Common myeloid progenitor, CD34-positive (primary cell): ENCODE measurements at places on chromosomes 16 and 17.
A peak's percentile ranks its signal among the peaks of the same experiment; 100 is the strongest.

GRCh38 chr16:2835638-2836493 is 5.8 kb downstream of the ZG16B start:
- no peaks in the 10 kb centered on the region for H3K27me3 ChIP-seq
- no peak overlapping the region for H3K27ac ChIP-seq
- H3K4me1 ChIP-seq = peaks cover 9% of the 10 kb centered on the region
- no peak overlapping the region for H3K4me3 ChIP-seq

DNA sequence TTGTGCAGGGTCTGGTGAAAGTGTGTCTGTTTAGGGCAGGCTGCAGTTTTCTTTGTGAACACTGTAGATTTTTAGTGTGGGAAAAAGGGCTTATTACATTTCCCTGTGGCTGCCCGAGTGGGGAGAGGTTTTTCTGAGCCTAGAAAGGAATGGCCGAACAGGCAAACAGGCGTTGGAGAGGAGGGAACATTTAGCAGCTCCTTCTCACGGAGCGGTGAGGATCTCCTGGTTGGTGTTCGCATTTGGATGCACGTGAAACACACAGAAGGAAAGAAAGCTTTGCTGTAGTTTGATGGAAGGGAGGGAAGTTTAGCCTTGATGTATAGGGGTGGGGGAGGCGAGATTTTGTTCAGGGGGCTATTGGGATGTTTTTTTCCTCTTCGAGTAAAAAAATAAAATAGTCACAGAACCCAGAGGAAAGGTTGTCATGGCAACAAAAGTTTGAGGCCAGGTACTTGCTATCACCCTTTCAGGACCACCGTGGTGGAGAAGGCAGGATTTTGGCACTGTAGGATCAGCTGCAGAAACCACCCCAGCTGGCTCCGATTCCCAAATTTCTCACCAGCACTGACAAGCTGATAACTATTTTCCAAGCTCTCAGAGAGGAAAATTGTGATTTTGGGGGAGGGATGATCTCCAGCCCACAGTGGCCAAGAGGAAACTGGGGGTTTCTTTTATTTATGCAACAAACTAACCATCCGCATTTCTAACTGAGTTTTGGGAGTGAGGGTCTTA is 3.5 kb downstream of the GSG1L start:
- peaks cover 6% of the 10 kb centered on the region for H3K4me1 ChIP-seq
- no peaks in the 10 kb centered on the region for H3K36me3 ChIP-seq
- no peak overlapping the region for H3K27ac ChIP-seq
- no peak overlapping the region for H3K4me3 ChIP-seq
- DNase-seq = no peak
- H3K27me3 ChIP-seq = peaks cover 73% of the 10 kb centered on the region

GRCh38 chr16:28883221-28883996 is 5.1 kb downstream of the ATP2A1 start:
- no peak overlapping the region for H3K4me3 ChIP-seq
- no peak overlapping the region for H3K27ac ChIP-seq
- no peaks in the 10 kb centered on the region for H3K27me3 ChIP-seq

GRCh38 chr16:80372341-80372740 is 168.5 kb upstream of the DYNLRB2 start:
- H3K27ac ChIP-seq = no peak overlapping the region
- no peaks in the 10 kb centered on the region for H3K4me1 ChIP-seq
- no peaks in the 10 kb centered on the region for H3K36me3 ChIP-seq
- H3K4me3 ChIP-seq = no peak overlapping the region
- no peaks in the 10 kb centered on the region for H3K27me3 ChIP-seq

DNA sequence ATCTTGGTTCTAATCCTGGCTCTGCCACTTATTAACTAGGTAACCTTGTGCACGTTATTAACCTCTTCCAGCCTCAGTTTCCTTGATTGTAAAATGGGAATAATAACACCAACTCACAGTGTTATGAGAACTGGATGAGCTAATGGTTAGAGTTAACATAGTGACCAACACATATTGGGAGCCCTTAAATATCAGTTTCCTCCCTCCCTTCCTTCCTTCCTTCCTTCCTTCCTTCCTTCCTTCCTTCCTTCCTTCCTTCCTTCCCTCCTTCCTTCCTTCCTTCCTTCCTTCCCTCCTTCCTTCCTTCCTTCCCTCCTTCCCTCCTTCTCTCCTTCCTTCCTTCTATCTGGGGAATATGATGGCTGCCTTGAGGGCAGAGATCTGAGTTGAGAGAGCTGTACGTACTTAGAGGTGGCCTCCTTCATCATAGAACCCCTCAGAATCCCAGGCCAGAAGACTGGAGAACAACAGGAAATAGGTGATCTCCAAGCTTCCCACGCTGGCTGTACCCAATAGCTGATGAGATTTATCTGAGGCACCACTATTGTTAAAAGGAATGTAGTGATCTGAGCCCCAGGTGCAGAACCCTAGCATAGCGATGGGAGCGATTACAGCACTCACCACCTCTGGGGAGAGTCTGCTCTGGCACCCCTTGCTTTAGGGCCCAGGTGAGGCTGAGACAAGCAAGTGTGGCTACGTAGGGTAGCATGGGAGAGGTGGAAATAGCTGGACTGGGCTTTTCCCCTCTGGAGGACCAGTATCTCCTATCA is 26.2 kb downstream of the CCR7 start:
- no peak overlapping the region for H3K27ac ChIP-seq
- H3K4me1 ChIP-seq = peaks cover 9% of the 10 kb centered on the region
- no peak for DNase-seq
- no peaks in the 10 kb centered on the region for H3K27me3 ChIP-seq
- no peak overlapping the region for H3K4me3 ChIP-seq

DNA sequence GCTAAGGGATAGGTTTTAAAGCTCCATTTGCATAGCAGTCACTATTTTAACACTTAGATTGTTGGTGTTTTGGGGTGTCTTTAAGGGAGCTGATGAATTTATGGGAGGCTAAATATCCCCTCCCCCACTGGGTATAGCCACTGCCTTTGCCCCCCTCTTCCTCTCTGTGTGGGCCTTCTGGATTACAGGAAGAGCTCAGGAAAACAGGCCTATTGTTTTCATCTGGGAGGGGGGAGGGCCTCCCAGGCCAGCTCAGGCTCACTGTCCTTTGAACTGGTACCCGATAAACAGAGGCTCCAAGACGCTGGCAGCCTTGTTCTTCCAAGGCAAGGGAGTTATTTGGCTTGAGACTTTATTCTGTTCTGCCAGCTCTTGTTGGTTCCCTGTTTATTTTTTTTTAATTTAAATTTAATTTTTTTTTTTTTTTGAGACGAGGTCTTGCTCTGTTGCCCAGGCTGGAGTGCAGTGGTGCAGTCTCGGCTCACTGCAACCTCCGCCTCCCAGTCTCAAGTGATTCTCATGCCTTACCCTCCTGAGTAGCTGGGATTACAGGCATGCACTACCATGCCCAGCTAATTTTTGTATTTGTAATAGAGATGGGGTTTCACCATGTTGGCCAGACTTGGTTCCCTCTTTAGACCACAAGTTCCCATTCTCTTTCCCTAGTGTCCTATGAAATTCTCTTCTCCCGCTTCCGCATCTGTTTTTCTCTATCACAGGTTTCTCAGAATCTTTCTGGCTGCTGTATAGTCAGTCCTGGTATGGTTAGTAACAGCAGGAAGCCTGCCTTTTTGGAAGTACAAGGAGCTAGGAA is 25.1 kb downstream of the MINK1 start:
- DNase-seq = no peak
- H3K27ac ChIP-seq = no peak overlapping the region
- H3K36me3 ChIP-seq = peaks cover 12% of the 10 kb centered on the region
- H3K27me3 ChIP-seq = no peaks in the 10 kb centered on the region

GRCh38 chr17:27354491-27355081 is 60.7 kb downstream of the WSB1 start:
- no peaks in the 10 kb centered on the region for H3K4me1 ChIP-seq
- no peak overlapping the region for H3K27ac ChIP-seq
- peak overlapping the region; percentile 78 for H3K4me3 ChIP-seq
- no peaks in the 10 kb centered on the region for H3K27me3 ChIP-seq

DNA sequence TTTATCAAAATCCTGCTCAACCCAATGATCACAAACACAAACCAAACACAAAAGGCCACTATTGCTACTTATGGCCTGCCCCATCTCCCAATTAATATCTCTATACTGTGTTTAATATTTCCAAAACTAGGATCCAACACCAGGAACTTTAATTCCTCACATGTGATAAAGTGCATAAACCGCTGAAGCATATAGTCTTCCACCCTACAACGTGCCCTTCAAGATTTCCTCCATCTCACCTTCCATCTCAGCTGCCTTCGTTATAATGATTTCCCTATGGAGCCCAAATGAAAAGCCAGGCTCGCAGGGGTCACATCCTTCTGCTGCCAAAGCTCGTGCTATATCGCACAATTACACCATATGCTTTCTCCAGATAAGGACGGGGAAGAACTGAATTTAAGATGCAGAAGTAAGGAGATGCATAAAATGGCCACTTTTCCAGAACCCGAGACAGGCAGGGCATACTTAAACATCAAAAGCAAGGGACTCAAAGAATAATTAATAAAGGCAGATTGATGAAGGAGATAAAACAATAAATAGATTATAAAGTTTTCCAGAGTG is 1.8 kb downstream of the MYH10 start:
- peaks cover 21% of the 10 kb centered on the region for H3K27me3 ChIP-seq
- H3K27ac ChIP-seq = no peak overlapping the region
- peak; percentile 42 for DNase-seq
- peaks cover 4% of the 10 kb centered on the region for H3K4me1 ChIP-seq

DNA sequence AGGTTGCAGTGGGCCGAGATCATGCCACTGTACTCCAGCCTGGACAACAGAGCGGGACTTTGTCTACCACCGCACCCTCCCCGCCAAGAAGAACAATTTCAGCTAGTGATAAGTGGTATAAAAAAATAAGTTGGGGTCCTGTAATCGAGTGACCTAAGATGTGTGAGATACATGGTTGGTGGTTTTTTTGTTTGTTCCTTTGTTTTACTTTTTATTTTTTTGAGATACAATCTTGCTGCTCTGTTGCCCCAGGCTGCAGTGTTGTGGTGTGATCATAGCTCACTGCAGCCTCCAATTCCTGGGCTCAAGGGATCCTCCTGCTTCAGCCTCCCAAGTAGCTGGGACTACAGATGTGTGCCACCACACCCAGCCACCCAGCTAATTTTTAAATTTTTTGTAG is 58.7 kb downstream of the PITPNC1 start:
- peaks cover 5% of the 10 kb centered on the region for H3K4me1 ChIP-seq
- H3K4me3 ChIP-seq = no peak overlapping the region
- H3K27ac ChIP-seq = no peak overlapping the region
- no peaks in the 10 kb centered on the region for H3K36me3 ChIP-seq
- DNase-seq = no peak

GRCh38 chr17:265718-266117 is 84.3 kb upstream of the DOC2B start:
- no peak overlapping the region for H3K4me3 ChIP-seq
- no peaks in the 10 kb centered on the region for H3K36me3 ChIP-seq
- no peak for DNase-seq
- H3K4me1 ChIP-seq = no peaks in the 10 kb centered on the region
- H3K27me3 ChIP-seq = no peaks in the 10 kb centered on the region

- H3K36me3 ChIP-seq = no peaks in the 10 kb centered on the region
- peaks cover 5% of the 10 kb centered on the region for H3K4me1 ChIP-seq
- DNase-seq = peak; percentile 81
- H3K4me3 ChIP-seq = peak overlapping the region; percentile 97
- peak overlapping the region; percentile 95 for H3K27ac ChIP-seq
- no peaks in the 10 kb centered on the region for H3K27me3 ChIP-seq
Measured at GRCh38 chr16:85555719-85556455, 57.2 kb upstream of the GSE1 start.

GRCh38 chr17:80290156-80290555 is 29.5 kb downstream of the RNF213 start:
- peaks cover 33% of the 10 kb centered on the region for H3K4me1 ChIP-seq
- H3K4me3 ChIP-seq = no peak overlapping the region
- no peaks in the 10 kb centered on the region for H3K27me3 ChIP-seq

GRCh38 chr17:13647543-13648021 is 45.9 kb upstream of the HS3ST3A1 start:
- H3K4me1 ChIP-seq = no peaks in the 10 kb centered on the region
- no peak overlapping the region for H3K4me3 ChIP-seq
- no peaks in the 10 kb centered on the region for H3K36me3 ChIP-seq
- H3K27ac ChIP-seq = no peak overlapping the region

- DNase-seq = no peak
- no peaks in the 10 kb centered on the region for H3K36me3 ChIP-seq
- no peaks in the 10 kb centered on the region for H3K4me1 ChIP-seq
Measured at GRCh38 chr17:73798111-73798748, 154.0 kb upstream of the SDK2 start.

GRCh38 chr17:15291674-15292361 is 26.7 kb upstream of the PMP22 start:
- no peak overlapping the region for H3K27ac ChIP-seq
- H3K4me1 ChIP-seq = no peaks in the 10 kb centered on the region
- no peak for DNase-seq
- no peak overlapping the region for H3K4me3 ChIP-seq

- peaks cover 30% of the 10 kb centered on the region for H3K4me1 ChIP-seq
- H3K36me3 ChIP-seq = no peaks in the 10 kb centered on the region
- H3K4me3 ChIP-seq = no peak overlapping the region
- no peaks in the 10 kb centered on the region for H3K27me3 ChIP-seq
- DNase-seq = no peak
Measured at GRCh38 chr17:3773966-3774365, 27.0 kb downstream of the ITGAE start.

- no peaks in the 10 kb centered on the region for H3K4me1 ChIP-seq
- DNase-seq = no peak
- H3K27me3 ChIP-seq = no peaks in the 10 kb centered on the region
- no peak overlapping the region for H3K4me3 ChIP-seq
- H3K27ac ChIP-seq = no peak overlapping the region
Measured at GRCh38 chr17:54124456-54124855, 301.7 kb downstream of the KIF2B start.

- H3K27me3 ChIP-seq = no peaks in the 10 kb centered on the region
- DNase-seq = no peak
- H3K27ac ChIP-seq = no peak overlapping the region
- peaks cover 11% of the 10 kb centered on the region for H3K36me3 ChIP-seq
- H3K4me3 ChIP-seq = no peak overlapping the region
Measured at GRCh38 chr16:47230296-47230695, 86.6 kb upstream of the NETO2 start.

- H3K27me3 ChIP-seq = no peaks in the 10 kb centered on the region
- no peak overlapping the region for H3K27ac ChIP-seq
- no peak for DNase-seq
- no peaks in the 10 kb centered on the region for H3K36me3 ChIP-seq
- H3K4me3 ChIP-seq = no peak overlapping the region
Measured at GRCh38 chr16:79276501-79276900, 324.0 kb downstream of the MAF start.

GRCh38 chr16:83813823-83814658 is 6.3 kb downstream of the HSBP1 start:
- H3K4me3 ChIP-seq = no peak overlapping the region
- peak overlapping the region; percentile 54 for H3K27ac ChIP-seq
- no peak for DNase-seq

- peaks cover 53% of the 10 kb centered on the region for H3K36me3 ChIP-seq
- no peak for DNase-seq
- H3K4me3 ChIP-seq = no peak overlapping the region
- H3K27me3 ChIP-seq = no peaks in the 10 kb centered on the region
- no peaks in the 10 kb centered on the region for H3K4me1 ChIP-seq
Measured at GRCh38 chr16:46914556-46915201, 30.5 kb downstream of the GPT2 start.

GRCh38 chr16:67661101-67661761 is 471 bp downstream of the PARD6A start:
- H3K36me3 ChIP-seq = peaks cover 41% of the 10 kb centered on the region
- peak overlapping the region; percentile 77 for H3K4me3 ChIP-seq
- no peak overlapping the region for H3K27ac ChIP-seq
